Osteoblast (primary cell): ENCODE measurements at places on chromosomes 7 and 10. TPM values are rescaled to one million over a fixed set of nuclear protein-coding genes. Genes with fewer than 3 reads are reported as not detected.

- DNase-seq: no peak
- H3K4me3 ChIP-seq: no peak overlapping the region
- no peaks in the 10 kb centered on the region for H3K27me3 ChIP-seq
- H3K4me1 ChIP-seq: no peaks in the 10 kb centered on the region
- no peak overlapping the region for H3K27ac ChIP-seq
These were observed 569.4 kb downstream of the PTPRN2 start for GRCh38 chr7:158018098-158018762.

GRCh38 chr10:1963341-1963740 lies 226.0 kb upstream of the ADARB2 start:
- H3K4me3 ChIP-seq: no peak overlapping the region
- no peaks in the 10 kb centered on the region for H3K4me1 ChIP-seq
- H3K27me3 ChIP-seq: no peaks in the 10 kb centered on the region

Gene TMEM176A
- total RNA-seq: not detected in 2 replicates

Gene LRRD1
- total RNA-seq: 0.29 and 0.36 TPM in 2 replicates

Gene IGFBP3
- 2,046 and 2,181 TPM in 2 replicates for total RNA-seq

DNA sequence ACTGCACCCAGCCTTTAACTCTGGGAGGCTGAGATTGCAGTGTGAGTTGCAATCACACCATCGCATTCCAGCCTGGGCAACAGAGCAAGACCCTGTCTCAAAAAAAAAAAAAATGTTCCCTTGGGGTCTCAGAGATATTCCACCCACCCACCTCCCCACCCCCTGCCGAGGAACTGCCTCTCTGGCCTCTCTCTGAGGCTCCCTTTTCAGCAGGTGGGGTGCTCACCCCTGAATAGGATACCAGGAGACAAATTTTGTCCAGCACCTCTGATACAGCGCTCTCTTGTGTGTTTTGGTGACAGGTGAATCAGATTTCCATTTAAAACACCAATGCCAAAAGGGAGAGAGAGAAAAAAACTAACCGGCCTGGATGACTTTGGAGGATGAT lies 92.6 kb upstream of the KIF5B start:
- peak overlapping the region; percentile 44 for H3K4me3 ChIP-seq
- H3K36me3 ChIP-seq: no peaks in the 10 kb centered on the region
- peaks cover 18% of the 10 kb centered on the region for H3K4me1 ChIP-seq
- no peaks in the 10 kb centered on the region for H3K27me3 ChIP-seq
- peak; percentile 1 for DNase-seq
- peak overlapping the region; percentile 93 for H3K27ac ChIP-seq
